ENCODE measurements at places on chromosomes 2 and 18.

GRCh38 chr2:37388074-37388473, 43.6 kb downstream of the QPCT start:
- no peak for DNase-seq

GRCh38 chr2:153872311-153873051, 759 bp downstream of the GALNT13 start:
- DNase-seq, result no peak

DNA sequence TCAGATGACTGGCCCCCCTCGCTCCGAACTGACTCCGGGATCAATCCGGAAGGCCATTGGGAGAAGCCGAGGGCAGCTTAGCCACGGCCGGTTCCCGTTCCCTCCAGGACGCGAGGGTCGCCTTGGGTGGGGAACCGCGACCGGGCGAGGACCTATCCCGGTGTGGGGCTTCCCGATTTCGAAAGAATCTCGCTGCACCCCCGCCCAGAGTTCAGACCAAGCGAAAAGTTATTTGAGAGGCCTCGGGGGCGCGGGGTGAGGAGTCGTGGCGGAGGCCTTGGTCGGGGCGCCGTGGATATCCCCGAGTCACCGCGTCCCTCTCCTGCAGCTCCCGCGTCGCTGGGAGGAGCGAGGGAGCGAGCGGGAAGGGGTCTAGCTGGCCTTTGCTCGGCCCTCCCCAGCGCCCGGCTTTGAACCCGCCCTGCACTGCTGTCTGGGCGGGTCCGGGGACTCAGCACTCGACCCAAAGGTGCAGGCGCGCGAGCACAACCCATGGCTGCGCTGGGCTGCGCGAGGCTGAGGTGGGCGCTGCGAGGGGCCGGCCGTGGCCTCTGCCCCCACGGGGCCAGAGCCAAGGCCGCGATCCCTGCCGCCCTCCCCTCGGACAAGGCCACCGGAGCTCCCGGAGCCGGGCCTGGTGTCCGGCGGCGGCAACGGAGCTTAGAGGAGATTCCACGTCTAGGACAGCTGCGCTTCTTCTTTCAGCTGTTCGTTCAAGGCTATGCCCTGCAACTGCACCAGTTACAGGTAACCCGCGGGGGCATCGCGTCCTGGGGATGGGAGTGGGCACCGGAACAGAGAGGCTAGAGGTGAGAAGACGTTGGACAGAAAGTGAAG, at the start of gene CYP27A1:
TSS of gene CYP27A1 (plus strand) at position 457 of the 837 bp plus-strand sequence. CDS start at position 493, 36 bp downstream.
- DNase-seq, result peak; percentile 43

GRCh38 chr2:60391649-60392375, 161.6 kb downstream of the BCL11A start:
- no peak for DNase-seq

DNA sequence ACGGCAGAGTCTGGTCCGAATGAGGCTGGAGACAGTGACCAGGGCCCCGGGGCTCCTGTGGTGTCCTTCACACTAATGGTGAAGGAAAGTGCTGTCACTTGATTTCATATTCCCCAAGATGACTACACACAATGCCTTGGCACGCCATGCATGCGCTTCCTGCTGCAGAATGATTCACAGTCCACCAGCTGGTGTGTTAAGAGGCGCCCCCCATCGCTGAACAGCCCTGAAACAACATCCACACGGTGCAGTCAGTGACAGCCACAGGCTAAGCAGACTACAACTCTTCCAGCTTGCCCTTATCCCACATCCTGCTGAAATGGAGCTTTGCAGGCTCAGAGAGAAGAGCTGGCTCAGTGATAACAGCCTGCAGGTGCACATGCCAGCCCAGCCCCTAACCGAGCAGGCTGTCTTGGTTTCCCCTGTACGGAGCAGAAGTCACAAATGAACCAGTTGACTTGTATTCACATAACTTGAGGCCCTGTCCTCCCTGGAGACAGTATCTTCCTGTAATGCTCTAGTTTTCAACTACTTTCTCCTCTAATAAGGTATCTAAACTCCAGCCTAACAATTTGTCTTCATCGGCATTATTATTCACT, 24.3 kb upstream of the CDH20 start:
- no peak for DNase-seq

DNA sequence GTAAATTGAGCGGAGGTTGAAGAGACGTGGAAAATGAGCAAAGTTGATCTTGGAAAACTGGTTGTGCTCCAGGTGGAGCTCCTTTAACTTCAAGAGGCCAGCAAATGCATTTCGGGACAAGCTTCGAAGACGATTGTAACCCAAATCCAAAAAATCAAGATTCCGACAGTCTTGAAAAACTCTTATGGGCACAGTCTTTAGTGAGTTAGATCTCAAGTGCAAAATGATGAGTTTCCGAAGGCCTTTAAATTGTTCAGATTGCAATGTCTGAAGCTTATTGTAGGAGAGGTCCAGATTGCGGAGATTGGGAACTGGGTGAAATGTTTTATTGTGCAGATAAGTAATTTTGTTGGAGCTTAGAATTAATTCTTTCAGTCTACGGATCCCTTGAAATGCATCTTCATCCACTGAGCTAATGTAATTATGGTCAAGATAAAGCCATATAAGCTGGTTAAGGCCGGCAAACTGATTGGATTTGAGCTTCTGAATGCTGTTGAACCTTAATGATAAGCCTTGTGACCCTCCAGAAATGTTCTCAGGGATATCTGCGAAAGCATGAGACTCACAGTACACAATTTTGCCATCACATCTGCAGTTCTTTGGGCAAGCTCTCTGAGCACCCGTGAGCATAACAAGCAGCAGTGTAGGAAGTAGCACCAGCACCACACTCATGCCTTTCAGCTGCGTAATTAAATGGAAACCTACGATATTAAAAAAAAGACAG, 2.9 kb downstream of the LRRTM4 start:
- DNase-seq, result no peak
